ENCODE measurements at places on chromosomes 6 and 20. TPM values are rescaled to one million over a fixed set of nuclear protein-coding genes. Genes with fewer than 3 reads are reported as not detected.

TNNC2 gene
- not detected for total RNA-seq

- no peak for DNase-seq
Measured at GRCh38 chr6:54601600-54602300, 244.8 kb upstream of the FAM83B start.

DNA sequence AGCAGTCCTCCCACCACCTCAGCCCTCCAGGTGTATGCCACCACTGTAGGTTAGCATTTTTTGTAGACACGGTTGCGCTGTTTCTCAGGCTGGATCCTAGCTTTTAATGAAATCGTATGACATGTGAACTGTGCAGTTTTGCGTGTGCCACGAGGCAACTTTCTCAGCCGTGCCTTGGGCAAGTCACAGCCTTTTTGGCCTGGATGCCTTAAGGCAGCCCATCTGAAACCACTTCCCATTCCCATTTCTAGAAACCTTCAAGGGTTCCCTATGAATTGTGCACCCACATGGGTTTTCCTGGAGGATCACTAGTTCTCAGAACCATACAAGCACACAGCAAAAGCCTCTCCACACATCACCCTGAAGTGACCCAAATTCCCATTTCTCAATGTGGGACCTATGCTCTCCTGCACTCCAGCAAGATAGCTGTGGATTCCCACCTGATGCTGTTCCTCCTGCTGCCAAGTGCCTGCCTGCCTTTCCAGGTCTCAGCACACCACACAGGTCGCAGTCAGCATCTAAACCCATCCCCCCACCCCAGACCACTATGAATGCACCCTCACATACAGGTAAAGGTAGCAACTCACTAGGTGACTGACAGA is 28.9 kb downstream of the SNX5 start:
- DNase-seq = no peak

GRCh38 chr6:98840385-98840784 is 6.0 kb downstream of the POU3F2 start:
- no peak for DNase-seq

RWDD1 gene
- 18.0 TPM for total RNA-seq

DNA sequence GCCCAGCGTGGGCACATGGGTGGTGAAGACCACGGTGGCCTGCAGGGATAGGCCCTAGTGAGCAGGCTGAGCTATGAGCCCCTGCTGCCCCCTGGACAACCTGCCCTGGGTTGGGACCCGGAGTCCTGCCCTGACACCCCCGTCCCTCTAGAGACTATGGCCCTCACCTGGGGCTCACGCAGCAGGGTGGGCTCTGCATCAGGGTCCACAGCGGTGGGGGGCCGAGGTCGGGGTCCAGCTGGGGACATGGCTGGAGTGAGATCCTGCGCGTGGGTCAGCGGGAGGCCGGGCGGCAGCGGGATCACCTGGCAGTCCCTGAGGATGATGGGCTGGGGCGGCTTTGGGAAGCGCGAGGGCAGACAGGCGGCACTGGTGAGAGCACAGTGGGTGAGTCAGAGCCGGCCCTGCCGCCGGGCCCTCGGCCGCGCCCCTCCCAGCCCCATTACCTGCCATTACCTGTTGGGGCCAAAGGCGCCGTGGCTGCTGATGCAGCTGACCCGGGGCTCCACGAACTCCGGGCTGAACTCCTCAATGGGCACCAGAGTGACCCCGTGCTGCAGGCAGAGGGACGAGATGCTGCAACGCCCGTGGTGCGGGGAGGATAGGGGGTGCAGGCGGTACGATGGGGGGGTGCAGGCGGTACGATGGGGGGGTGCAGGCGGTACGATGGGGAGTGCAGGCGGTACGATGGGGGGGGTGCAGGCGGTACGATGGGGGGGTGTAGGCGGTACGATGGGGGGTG is 27.9 kb downstream of the ADRM1 start:
- no peak for DNase-seq

ELOVL4 gene
- total RNA-seq = 0.60 TPM

GRCh38 chr20:11452326-11452725 is 465.4 kb upstream of the BTBD3 start:
- no peak for DNase-seq

DNA sequence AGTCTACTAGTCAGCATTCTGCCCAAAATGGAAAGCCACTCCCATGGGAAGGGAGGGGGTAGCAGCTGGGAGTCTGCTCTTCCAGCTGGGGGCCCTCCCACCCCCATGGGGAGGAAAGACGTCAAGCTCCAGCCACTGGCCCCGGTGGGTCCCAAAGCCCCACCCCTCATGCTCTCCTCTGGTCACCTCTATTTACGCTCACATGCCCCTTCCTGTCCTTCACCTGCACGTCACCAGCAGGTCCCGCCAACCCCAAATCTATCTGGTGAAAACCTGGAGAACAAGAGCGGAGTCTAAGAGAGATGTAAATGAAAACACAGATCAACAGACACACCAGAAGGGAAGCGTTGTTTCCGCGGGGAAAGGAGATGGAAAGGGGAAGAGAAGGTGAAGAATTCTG is 30.0 kb upstream of the ZBP1 start:
- DNase-seq = no peak

DNA sequence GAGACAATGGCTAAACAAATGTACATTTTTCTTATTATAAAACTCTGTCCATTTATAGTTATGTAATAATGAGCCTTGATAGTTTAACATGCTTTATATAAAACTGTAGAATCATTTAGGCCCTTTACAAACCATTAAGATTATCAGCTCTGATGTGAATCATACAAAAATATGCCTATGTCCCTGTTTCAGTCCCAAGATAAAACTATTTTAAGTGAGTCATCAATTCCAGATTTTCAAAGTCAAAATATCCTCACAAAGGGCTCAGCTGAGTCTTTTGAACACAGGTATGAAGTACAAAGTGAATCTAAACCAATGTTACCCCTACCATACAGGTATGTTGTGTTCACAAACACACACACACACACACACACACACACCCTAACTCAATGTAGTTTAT is 88.0 kb downstream of the PTPRK start:
- DNase-seq = no peak

GRCh38 chr6:79249136-79249535 is 14.7 kb upstream of the HMGN3 start:
- DNase-seq = no peak

GRCh38 chr6:68197356-68197755 is 437.7 kb upstream of the ADGRB3 start:
- DNase-seq = no peak

DNA sequence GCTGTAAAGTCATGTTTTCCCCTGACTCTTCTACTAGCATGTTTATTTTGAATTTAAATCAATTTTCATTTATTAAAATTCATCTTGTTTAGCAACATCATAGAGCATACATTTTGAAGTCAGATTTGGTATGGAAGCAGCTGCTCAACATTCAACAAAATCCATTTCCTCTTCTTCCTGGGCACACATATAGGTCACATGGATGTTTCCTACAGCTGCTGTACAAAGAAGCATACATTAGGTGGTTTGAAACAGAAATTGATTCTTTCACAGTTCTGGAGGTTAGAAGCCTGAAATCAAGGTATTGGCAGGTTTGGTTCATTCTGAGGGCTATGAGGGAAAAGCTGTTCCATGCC is 495.2 kb downstream of the RFPL4B start:
- no peak for DNase-seq

C6orf52 gene
- total RNA-seq = 1.0 TPM

PCED1A gene
- 33.6 TPM for total RNA-seq

TRIM40 gene
- total RNA-seq = 0.12 TPM

GRCh38 chr6:141867767-141868166 is 265.0 kb upstream of the GJE1 start:
- DNase-seq = no peak

DNA sequence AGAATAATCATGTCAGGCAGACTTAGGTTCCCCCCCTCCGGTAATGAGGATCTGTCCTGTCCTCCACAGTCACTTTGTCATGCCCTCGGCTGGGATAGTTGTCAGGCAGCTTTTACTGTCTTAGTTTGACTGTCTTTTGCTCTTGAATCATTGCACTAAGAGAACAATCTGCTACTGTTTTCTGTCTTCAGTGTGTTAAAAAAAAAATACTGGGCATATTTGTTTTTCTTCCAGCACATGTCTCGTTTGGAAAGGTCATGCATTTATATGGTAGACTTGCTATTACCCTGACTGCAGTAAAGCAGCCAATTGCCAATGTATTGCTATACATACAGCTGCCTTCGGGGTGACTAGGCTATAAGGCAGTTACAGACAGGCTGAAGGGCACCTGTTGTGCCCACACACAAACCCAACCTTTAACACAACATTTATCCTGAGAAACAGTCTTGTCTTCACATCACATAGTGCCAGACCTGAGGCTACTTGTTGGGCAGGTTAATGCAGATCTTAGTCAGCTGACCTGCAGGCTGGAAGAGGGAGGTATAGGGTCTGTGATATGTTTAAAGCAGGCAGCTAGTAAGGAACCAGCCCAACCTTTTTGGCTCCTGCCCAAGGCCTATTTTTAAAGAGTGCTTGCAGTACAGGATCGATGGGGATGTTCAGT is 26.7 kb downstream of the ARFGEF3 start:
- no peak for DNase-seq

DNA sequence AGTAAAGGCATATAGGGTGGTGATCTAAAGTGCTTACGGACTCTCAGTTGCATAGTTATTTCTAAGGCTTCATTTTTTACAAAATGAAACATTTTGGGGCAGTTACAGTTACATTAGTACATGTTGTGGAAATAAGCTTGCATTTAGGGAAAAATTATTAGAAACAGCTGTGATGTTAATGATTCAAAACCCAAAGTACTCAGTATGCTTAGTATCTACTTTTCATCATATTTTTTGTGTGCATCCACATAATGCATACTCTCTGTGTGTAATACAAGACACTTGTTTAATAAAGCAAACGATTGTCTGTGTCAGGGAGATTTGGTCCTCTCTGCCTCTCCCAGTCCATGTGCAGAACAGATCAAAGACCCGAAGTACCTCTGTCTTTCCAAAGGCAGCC is 11.4 kb upstream of the TBX18 start:
- DNase-seq = no peak

GRCh38 chr6:41451515-41452163 is 94.5 kb upstream of the FOXP4 start:
- DNase-seq = no peak

DNA sequence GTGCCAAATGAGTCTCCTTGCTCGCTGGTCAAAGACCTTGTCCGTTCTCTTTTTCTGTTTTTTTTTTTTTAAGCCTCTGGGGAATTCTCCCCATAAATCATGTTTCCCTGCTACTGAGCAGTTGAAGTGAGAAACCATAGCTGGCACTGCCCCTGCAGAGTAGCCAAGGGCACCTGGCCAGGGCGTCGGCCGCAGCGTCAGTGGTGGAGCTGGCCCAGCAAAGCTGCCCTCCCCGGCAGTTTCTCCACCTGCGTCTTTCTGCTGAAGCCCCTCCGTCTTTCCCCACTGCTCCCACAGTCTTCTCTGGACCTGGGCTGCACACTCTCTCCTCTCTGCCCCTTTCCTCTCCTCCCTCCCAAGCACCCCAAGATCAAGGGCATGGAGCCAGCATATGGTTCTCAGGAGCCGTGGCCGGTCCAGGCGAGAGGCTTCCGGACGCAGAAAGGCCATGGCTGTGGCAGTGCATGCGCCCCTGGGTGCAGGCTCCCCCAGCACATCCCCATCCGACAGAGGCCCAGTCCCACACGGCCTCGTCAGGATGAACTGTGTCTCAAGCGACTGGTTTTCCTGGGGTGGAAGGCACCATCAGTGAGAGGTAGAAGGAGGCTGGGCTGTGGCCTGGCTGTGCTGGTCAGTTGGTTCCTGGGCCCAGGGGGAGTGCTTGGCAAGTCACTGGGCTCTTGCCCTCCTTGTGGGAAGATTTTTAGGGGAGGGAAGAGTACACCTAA is 218.1 kb downstream of the ERMARD start:
- DNase-seq = peak; percentile 42

DNA sequence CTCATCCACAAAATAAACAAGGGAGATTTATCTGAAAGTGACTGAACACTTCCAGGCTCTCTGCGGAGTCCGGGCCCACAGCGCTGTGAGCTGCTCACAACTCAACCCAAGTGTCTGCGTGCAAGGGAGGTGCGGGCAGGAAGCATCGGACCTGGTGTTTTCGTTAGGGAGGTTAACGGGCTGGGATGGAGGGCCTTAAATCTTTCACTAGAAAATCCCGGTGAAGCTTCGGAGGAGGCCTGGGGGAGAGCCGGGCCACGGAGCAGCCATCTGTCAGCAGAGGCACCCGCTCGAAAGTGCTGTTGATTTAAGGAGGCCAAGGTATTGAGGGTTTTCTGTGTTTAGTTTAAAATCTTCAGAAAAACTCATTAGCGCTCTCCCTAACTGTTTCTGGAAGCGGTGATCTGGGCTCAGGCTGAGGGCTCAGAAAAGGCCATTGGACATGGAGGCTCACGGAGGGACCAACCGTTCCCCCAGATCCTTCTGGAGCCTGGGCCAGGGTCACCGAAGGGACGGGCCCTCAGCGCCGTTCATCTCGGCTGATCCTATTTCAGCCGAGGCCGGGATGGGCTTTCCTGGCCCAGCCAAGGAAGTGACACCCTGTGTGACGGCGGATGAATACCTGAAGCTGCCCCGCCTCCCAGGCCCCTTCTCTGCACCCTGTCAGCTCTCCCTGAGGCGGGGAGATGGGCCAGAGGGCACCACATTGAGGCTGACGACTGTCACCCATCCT is 20.7 kb downstream of the GATA5 start:
- no peak for DNase-seq

TRIM10 gene
- not detected for total RNA-seq

DNA sequence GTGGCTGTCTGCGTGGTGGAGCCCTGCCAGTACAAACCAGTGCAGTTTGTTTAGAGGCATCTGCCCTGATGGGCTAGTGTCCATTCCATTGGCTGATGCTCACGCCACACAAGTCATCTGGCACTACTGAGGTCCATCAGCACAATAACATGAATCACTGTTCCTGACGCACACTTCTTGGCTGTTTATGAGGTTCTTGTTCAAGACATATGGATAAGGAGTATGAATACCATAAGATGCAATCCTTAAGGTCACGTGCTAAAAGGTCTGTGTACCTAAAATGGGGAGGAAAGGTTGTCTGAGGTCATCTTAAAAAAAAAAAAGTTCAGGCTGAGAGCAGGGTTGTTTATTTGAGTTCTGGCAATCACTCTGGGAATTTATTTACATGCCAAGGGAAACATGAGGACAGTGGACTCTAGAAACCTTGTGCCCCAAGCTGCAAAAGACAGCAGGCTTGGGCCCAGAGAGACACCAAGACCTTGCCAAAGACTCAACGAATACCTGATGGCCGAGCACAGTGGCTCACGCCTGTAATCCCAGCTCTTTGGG is 54.1 kb upstream of the SHLD1 start:
- DNase-seq = no peak

DNA sequence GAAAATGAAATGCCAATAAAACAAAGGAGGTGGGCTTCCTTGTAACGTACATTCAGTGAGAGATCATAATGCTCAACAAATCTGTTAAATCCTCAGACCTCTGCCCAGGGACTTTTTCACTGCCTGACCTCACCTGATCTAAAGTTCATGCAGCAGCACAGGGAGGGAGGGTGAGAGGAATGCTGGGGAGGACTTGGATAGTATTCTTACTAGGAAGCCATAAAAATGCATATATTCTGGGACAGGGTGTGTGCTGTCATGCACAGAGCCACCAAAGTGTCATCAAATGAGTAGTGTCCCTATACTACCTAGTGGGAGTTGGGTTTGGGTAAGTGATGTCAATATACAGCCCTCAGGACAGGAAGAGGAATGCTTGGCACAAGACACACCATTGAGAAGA is 32.6 kb downstream of the CLIC5 start:
- DNase-seq = no peak
